ENCODE measurements at places on chromosomes 16 and 17.

- no peak for DNase-seq
Observed at GRCh38 chr16:84090211-84090610, 26.5 kb downstream of the MBTPS1 start.

- no peak for DNase-seq
Observed at GRCh38 chr17:74516561-74517328, 14.5 kb downstream of the CD300LB start.

DNA sequence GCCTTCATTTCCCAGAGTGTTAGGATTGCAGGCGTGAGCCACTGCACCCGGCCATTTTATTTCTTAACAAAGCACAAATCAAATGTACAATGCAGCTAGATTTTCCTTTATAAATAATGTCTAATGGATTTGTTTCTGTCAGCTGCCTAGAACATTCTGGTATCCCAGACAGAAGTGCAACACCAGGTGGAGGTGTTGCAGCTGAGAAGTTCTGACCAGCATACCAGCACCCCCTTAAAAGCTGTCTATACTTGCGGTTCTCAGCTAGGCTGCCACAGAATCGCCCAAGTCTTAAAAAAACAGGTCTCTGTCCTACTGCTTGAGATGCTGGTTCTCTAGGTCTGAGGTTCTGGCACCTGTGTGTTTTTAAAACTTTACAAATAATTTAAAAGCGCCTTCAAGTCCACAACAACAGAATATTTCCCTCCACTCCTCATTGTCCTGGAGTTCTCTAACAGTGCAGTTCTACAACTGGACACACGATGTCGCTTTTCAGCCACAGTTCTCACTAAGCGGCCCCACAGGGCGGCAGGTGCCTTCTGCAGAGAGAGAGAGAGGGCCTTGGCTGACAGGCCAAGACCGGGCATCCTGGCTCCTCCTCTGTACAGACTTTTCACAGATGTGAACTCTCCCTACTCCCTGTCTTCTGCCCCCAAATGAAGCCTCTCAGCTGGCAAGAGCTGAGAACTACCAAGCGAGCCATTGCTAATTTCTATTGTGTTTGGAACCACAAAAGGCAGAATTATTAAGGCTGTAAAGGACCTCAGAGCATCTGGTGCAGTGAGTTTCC lies 32.6 kb upstream of the MEOX1 start:
- DNase-seq = peak; percentile 39

DNA sequence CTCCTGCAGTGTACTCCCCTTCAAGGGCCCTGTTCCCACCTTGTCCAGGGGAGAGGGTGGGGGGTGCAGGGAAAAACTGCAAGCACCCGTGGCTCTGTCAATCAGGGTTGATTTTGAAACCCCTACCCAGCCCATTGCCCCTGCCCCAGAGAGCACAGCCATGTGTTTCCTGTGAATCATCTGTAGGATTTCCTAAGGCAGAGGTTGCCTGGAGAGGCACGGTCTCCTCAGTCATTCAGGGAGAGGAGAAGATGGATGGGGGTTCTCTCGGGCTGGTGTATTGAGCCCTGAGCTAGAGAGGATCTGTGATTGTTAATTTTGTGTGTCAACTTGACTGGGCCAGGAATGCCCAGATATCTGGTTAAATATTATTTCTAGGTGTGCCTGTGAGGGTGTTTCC lies 3.5 kb upstream of the AGRP start:
- no peak for DNase-seq

GRCh38 chr16:16063683-16064082 lies 114.3 kb downstream of the ABCC1 start:
- DNase-seq = peak; percentile 58

GRCh38 chr16:51549836-51550235 lies 398.8 kb upstream of the SALL1 start:
- DNase-seq = no peak

- no peak for DNase-seq
Observed at GRCh38 chr16:700684-701584, 4.7 kb downstream of the FBXL16 start.

DNA sequence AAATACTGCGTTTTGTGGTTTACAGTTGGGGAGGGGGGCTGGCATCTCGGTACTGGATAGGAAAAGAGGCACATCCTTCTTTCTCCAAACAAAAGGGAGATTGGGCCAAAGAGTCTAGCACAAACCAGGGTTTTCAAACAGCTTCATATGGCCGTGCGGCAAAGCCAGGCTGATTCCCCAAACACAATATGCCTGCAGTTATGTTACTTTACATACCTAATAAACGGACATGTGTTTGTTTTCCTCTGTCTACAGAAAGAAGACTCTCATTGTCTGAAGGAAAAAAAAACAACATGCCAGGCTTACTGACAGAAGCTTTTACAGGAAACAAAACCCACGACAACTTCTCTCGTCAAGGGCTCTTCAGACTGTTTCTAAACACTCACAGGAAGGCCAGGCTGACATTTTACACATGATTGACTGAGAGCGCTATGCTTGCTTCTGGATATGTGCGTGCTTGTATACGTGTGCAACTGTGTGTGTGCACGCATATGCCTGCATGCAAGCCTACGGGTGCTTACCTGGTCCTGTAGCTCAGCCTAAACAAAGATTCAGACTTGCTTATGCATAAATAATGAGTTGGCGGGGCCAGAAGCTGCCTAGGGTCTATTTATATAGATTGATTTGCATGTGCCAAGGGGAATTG lies 461.0 kb upstream of the C16orf82 start:
- no peak for DNase-seq

GRCh38 chr16:23509782-23510163 lies 521 bp downstream of the GGA2 start:
- DNase-seq = no peak

- DNase-seq = peak; percentile 66
Observed at GRCh38 chr17:35089586-35090296, 26.2 kb upstream of the RFFL start.

GRCh38 chr16:75305364-75306098 lies 54.1 kb upstream of the BCAR1 start:
- no peak for DNase-seq

DNA sequence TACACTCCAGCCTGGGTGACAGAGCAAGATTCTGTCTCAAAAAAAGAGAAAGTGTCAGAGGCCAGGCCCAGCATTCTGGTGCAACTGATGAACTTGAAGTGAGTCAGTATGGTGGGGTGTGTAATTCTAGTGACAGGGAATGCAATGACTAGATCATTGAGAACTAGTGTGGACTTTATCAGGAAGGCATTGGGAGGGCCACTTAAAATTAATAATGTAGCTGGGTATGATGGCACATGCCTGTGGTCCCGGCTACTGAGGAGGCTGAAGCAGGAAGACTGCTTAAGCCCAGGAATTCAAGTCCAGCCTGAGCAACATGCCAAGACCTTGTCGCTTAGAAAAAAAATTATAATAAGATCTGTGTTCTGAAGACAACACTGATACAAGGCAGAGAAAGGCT lies 90.8 kb downstream of the STX8 start:
- DNase-seq = no peak

Measured in KG1 (cell line).